Osteoblast (primary cell): ENCODE measurements at places on chromosomes 4 and X. TPM values are rescaled to one million over a fixed set of nuclear protein-coding genes. Genes with fewer than 3 reads are reported as not detected.

The RAB39B gene
- total RNA-seq: 0.36 and 0.59 TPM in 2 replicates

The CXCL6 gene
- 1.1 TPM in 1 of 2 replicates, not detected in the other for total RNA-seq

The CCDC158 gene
- 0.36 and 0.59 TPM in 2 replicates for total RNA-seq

The RBM46 gene
- total RNA-seq: not detected in 2 replicates
